NCI-H2081 treated with DMSO at 0.1 percent for 48 hours (cell line): ENCODE measurements at places on chromosomes 3 and 15.

- no peak for DNase-seq
Observed at GRCh38 chr15:101470548-101471239, 18.8 kb downstream of the PCSK6 start.

GRCh38 chr3:41115069-41115468 lies 84.2 kb upstream of the CTNNB1 start:
- DNase-seq = no peak

- DNase-seq = no peak
Observed at GRCh38 chr15:74955017-74955416, 1.6 kb downstream of the RPP25 start.

- no peak for DNase-seq
Observed at GRCh38 chr3:188194332-188194731, 40.4 kb downstream of the LPP start.

DNA sequence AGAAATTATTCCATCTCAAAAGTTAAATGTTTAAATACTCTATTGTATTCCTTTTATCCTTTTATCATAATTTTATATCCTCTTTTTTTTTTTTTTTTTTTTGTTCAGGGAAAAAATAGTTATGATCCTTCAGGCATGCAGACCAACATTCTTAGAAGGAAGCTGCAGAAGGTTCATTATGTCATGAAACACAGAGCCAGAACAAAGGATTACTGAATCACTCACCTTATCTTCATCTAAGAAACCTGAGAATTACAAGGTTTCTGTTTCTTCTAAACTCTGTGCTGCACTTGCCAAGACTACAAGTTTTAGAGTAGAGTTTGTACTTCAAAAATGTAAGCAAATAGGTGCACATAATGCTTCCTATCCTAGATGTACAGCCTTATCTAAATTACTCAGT lies 3.3 kb downstream of the PLCH1 start:
- no peak for DNase-seq

- no peak for DNase-seq
Observed at GRCh38 chr3:185823078-185824044, 1.5 kb downstream of the IGF2BP2 start.

- no peak for DNase-seq
Observed at GRCh38 chr3:110710156-110710555, 361.5 kb upstream of the NECTIN3 start.

DNA sequence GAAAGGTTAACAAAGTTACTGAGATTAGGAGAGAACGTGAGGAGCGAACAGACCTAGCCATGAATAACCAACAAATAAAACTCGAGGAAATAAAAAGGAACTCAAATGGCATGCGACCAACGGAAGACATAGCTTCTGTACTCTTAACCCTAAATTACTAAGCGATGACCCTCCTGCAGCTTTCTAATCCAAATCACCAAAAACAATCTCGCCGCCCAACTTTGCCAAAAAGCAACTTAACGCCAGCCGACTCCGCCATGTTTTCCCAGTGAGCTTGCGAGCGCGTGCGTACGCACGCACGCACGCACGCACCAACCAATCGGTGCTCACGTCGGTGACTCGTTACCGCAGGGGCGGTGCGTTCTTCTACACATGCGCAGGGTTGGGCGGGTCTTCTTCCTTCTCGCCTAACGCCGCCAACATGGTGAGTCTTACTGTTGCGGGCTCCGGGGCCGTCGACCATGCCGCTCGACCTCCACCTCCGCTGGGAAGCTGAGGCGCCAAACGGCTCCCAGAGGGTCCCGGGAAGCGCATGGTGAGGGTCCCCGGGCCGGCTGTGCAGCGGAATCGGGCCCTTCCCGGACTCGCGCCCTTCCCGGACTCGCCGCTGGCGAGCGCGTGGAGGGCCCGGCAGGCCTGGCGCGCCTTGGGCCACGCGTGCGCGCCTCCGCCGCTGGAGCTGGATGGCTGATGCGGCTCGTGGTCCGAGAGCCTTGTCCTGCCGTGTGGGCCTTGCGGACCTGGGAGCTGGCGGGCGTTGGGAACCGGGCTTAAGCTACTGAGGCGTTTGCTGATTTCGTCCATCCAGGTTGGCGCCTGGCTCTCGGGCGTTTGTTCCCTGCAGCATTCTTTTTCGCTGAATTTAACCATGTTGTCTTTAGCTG lies at the start of gene RPL14:
Gene RPL14 (plus strand): TSS at position 400 of the 884 bp plus-strand sequence. CDS start 133 bp downstream, at position 533.
- DNase-seq = no peak

GRCh38 chr3:48739955-48740823 lies 23.2 kb upstream of the IP6K2 start:
- DNase-seq = no peak

DNA sequence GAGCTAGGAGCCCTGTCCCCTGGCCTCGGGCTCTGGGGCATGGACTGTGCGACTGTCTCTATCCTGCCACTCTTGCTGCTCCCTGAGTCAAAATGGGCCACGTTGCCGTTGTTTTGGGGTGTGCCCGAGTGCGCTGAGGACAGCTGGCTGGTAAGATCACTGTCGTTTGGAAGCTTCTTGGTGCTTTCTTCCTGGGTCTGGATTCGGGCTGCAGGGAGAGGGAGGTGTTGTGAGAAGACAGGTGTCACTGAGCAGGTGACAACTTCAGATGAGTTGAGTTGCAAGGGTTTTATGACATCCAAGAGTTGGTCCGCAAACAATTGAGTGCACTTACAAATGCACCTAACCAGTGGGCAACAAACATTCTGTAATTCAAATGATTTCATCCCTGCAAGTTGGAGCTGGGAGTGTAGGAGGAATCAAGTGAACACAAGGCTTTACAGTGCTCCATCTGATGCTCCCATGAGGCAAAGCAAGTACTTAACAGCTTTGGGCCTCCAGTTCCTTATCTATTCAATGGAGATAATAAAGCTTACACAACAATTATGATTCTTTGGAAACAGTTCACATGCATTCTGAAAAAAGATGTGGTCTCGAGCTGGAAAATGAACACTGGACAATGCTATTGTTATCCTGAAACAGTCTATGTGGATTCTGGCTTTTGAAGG lies 11.0 kb upstream of the STARD5 start:
- no peak for DNase-seq

- DNase-seq = no peak
Observed at GRCh38 chr3:101701696-101702634, 15.4 kb upstream of the RPL24 start.

- no peak for DNase-seq
Observed at GRCh38 chr3:27729325-27729724, 7.2 kb upstream of the EOMES start.

DNA sequence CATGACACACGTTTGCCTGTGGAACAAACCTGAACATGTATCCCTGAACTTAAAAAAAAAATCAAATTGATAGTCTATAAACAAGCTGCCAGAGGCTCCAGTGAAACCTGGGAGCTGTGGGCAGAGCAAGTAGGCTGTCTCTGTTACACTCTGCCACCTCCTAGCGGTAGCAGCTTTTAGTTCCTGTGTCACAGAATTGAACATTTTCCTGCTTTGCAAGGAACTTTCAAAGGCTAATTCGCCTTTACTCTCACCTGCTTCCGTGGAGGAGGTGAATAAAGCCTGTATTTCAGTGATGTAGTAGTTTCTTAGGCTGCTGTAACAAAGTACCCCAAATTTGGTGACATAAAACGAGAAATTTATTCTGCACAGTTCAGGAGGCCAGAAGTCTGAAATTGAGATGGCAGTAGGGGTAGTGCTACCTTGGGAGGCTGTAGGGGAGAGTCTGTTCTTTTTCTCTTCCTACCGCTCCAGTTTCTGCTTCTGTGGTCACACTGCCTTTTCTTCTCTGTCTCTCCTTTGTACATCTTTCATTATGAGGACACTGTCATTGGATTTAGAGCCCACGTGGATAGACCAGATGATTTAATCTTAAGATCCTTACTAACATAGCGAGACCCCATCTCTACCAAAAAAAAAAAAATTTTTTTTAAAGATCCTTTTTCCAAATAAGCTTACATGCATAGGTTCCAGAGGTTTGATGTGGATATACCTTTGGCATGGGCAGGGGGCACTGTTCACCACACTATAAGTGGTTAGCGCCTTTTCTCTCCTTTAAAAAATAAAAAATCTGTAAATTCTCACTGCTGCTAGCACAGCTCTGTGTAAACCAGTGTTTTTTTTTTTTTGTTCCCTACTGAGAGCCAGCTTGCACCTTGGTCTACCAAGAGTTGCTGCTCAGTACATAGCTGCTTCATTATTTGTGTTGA lies 25.3 kb downstream of the FBXO22 start:
- no peak for DNase-seq

DNA sequence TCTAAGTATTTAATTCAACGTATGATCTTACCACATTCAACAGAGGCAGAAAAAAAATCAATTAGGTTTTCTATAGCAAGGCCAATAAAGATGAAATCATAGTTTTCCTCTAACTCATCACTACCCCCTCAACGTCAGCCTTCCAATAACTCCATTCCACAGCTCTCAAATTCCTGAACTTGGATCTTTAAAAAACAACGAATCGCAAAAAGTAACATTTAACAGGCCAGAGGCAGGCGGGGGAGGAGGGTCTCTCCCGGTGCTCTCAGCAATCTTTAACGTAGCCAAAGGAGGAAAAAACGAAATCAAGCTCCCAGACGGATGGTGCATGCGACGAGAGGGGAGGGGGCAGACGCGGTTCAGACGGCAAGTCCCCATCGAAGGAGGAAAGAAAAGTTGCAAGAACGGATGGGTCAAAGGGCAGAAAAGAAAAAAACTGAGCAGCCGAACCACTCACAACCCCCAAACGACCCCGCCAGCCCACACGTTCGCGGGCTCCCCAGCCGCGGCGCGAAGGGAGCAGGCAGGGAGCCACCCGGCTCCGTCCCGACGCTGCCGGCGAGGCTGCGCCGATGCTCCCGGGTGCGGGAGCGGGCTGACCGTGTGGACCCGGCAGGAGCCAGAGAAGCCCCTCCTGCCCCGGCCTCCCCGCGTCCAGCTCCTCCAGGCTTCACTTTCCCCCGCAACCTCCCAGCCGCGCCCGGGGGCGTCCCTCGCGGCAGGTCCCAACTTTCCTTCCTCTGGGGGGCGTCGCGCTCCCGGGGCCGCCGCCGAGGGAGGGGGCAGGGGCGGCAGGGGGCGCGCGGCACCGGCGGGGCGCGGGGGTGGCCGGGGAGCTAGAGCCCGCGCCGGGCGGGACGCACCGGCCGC lies 703 bp downstream of the PEAK1 start:
- no peak for DNase-seq

- no peak for DNase-seq
Observed at GRCh38 chr3:95923496-95924210, 890.7 kb upstream of the EPHA6 start.

GRCh38 chr3:148845756-148846395 lies 18.3 kb downstream of the CPB1 start:
- no peak for DNase-seq

DNA sequence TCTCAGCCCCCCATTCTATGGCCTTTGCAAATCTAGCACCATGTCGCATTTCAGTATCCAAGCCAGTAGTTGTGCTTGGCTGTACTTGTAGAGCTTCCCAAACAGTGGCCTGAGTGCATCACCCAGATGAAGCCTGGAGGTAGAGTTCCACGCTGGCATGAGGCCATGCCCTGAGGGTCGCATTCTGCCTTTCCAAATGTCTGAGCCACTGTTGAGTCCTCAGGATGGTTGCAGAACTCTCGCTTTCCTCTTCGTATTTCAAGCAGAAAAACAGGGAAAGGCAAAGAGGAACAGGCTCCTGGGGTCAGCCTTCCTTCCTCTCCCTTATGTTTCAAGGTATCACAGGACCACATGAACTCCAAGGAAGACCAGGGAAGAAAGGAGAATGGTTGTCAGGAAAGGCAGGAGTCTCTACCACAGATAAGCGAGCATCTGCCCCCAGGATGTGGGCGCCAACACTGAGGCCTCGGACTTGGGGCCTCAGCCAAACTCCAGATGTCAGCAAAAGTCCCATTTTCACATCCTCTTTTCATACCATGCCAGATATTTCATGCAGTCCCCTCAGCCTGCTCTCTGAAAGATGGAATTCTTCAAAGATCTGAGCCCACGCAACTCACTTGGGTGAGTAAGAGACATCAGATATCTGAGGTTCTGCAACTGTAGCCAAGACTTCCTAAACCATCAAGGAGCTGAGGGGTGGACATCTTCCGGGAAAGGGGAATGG lies 19.4 kb upstream of the PRR20G start:
- no peak for DNase-seq

- no peak for DNase-seq
Observed at GRCh38 chr15:43527802-43528541, 10.6 kb downstream of the MAP1A start.

DNA sequence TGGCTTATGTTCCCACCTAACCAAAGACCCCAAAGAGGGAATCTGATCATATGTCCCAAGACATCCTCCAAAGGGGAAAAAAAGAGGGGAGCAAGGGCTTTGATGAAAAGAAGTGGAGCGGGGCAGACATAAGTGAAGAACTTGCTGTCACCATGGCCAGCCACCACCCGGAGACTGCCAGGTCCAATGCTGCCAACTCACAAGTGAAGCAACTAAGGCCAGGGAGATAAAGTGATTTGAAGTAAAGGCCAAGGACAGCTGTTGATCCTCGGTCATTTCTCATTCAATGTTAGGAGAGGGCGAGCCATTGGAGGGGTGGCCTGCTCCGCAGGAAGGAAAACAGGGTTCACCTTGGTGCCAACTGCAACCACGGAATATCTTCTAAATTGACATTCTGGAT lies 72.6 kb upstream of the C3orf80 start:
- no peak for DNase-seq

GRCh38 chr15:55827204-55827603 lies 84.3 kb upstream of the PRTG start:
- DNase-seq = no peak

- no peak for DNase-seq
Observed at GRCh38 chr3:18058666-18059065, 316.2 kb upstream of the TBC1D5 start.

- DNase-seq = no peak
Observed at GRCh38 chr3:17765819-17766472, 23.5 kb upstream of the TBC1D5 start.

DNA sequence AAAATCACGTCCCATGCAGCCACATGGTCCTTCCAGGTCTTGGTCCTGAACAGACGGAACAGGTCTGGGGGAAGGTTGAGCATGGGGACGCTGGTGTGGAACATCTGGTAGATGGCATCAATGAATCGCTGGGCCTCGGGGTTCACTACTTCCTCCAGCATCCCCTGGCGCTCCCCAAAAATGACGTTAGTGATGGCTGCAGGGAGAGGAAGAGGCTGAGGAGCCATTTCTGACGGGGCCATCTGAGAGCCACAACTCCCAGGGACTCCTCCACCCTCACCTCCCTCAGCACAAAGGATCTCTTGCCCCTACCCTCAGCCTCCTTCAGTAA lies 23.7 kb downstream of the CYP11A1 start:
- DNase-seq = no peak

DNA sequence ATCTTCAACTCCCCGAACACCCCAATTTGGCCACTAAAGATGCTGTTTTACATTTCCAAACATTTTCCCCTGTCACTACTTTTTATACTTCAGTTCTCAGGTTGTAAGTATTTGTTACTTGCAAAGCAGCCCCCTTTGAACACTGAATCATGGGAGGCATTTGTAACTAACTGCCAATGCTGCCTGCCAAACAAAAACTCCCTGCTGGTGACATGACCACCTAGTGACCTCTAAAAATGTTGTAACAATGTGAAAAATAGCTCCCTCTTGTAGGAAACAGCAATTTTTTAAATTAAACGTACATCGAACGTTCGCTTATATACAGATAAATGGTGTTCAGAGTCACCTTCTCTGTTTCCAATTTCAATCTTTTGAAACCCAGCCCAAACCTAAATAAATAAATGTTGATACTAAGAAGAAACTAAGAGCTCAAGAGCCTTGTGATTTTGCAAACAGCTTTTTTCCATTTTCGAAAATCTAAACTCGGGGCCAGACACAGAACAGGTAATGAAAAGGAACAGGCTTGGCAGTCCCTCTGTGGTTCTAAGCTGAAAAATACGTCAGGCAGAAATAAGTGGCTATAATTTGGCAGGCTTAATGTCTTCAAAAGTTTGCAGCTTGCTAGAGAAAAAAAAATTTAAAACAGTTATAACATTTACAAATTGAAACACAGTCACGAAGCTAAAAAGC lies 268.6 kb upstream of the WNT5A start:
- no peak for DNase-seq

- DNase-seq = no peak
Observed at GRCh38 chr3:28726840-28727239, 378.2 kb upstream of the AZI2 start.
